Cardiac septum (tissue), 1 donor: ENCODE measurements at places on chromosomes 3 and 15.
A peak's percentile ranks its signal among the peaks of the same experiment; 100 is the strongest.

GRCh38 chr3:179150610-179151009 lies 2.5 kb downstream of the PIK3CA start:
- DNase-seq = no peak

- no peak for DNase-seq
Measured at GRCh38 chr3:155651489-155652218, 93.2 kb downstream of the PLCH1 start.

DNA sequence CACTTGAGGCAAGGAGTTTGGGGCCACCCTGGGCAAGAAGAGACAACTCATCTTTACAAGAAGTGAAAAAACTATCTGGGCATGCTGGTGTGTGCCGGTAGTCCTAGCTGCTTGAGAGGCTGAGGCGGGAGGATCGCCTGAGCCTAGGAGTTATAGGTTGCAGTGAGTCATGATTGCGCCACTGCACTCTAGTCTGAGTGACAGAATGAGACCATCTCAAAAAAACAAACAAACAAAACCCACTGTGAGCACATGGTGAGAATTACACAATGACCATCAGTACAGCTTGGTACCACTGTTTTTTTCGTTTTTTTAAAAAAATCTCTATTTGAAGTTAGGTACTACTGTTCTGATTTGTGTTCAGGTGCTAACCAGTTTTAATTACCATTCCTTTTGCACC lies 13.6 kb downstream of the VPS39 start:
- DNase-seq = no peak

DNA sequence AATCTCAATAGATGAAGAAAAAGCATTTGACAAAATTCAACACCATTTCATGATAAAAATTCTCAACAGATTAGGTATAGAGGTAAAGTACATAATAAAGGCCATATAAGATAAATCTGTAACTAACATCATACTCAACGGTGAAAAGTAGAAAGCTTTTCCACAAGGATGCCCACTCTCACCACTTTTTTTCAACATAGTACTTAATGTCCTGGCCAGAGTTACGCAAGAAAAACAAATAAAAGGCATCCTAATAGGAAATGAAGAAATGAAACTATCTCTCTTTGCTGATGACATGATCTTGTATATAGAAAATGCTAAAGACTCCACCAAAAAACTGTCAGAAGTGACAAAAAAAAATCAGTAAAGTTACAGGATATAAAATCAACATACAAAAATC lies 33.0 kb downstream of the THBS1 start:
- DNase-seq = no peak

DNA sequence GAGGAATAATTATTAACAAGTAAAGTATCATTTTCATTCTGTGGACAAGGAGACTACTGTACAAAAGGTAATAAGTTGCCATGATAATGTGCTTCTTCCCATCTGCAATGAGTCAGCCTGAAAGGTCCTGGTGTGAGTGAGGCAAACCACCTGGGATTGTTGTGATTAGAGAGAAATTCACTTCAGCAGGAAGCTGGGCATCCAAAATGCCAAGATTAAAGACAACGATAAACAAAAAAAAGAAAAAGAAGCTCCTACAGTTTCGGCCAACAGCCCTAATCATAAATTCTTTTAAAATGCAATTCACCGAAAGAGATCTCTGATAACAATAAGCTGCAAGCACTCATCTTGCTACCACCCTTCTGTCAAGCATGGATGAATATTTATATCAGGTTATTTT lies 507.8 kb downstream of the TUSC7 start:
- DNase-seq = no peak

GRCh38 chr15:43204016-43204901 lies 16.6 kb downstream of the EPB42 start:
- DNase-seq = no peak

- no peak for DNase-seq
Measured at GRCh38 chr3:7025581-7026300, 164.8 kb downstream of the GRM7 start.

GRCh38 chr15:60614862-60615771 lies 136.2 kb upstream of the ICE2 start:
- no peak for DNase-seq

DNA sequence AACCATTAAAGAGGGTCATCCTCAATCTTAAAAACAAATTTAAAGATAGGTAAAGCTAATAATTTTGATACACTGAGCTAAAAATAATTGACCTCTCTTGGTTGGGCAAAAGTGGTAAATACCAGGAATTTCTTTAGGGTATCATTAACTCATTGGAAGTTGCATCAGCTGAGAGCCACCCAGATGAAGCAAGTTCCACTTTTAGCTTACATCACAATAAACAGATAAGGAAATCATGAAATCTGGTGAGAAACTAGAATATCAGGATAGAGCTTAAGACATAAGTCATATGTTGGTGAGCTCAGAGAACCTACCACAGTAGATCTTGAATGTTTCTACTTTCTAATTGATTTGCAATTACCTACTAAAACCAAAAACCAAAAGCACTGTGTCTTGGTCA lies 97.4 kb upstream of the SLC2A2 start:
- DNase-seq = no peak

DNA sequence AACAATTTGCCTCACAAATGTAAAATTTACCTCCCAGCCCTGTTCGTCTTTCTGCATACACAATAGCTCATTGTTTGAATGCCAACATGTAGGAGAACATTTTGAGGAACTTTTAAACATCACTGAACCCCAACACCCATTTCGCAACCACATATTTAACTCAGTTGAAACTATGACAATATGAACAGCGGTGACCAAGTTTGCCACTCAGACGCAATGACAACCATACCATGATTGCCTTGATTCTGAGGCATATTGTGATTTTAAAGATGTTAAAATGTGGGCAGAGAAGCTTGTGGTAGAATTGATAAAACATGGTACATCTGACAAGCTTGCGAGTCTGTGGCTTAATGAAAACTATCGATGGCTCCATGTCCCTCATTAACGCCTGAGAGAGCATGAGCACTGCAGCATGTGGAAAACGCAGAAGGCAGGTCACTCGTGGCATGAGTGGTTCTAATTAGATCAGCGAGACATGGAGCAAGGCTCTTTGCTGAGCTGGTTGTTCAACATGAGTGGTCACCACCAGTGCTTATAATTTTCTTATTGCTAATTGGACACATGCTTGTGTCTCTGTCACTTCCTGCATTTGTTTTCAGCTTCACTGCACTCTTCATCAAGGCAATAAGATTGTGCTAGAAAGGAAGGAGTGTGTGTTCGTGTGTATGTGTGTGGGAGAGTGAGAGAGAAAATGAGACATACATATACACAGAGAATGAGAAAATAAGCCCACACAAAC lies 116.8 kb downstream of the CHST2 start:
- no peak for DNase-seq

DNA sequence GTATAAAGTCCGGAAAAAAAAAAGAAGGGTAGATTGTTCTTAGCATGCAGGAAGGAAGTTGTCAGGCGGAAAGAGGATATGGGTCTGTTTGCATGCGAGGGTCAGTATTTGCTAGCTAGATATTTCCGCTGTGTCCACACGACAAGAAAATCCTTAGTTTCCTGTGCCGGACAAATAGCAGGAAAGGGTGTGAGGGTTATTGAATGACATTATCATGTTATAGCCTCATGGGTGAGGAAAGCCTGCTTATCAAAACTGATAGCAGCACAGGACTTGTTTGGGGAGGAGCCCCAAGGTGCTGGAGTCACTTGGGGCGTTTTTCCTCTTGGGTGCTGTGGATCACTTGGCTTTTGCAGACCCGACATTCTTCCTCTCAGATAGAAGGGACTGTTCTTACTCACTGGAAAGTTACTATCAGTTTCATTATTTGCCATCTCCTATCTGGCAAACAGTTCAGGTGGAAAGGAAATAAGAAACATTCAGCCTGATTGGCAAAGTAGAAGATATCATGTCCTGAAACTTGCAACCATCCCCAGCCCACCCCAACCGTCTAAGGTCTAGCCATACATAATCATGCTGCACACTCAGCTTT lies 127.2 kb upstream of the DPH6 start:
- no peak for DNase-seq

GRCh38 chr3:126104742-126105605 lies 21.1 kb upstream of the SLC41A3 start:
- peak; percentile 71 for DNase-seq

GRCh38 chr3:12886106-12886679 lies 44.8 kb upstream of the RPL32 start:
- DNase-seq = no peak
